Left lobe of liver (tissue), 2 donors: ENCODE measurements at places on chromosomes 5 and 9. TPM values are rescaled to one million over a fixed set of nuclear protein-coding genes. Genes with fewer than 3 reads are reported as not detected.

RABEPK gene
- 22.9 TPM for total RNA-seq

NR2F1-AS1 gene
- 1.8 TPM for total RNA-seq

CCT5 gene
- 47.9 TPM for total RNA-seq

MCIDAS gene
- total RNA-seq = not detected

PCDHB16 gene
- 0.58 TPM for total RNA-seq

MAP1B gene
- total RNA-seq = 3.4 TPM

C9orf50 gene
- not detected for total RNA-seq

PCAT7 gene
- total RNA-seq = 2.2 TPM

IGIP gene
- 7.0 TPM for total RNA-seq

ERCC8 gene
- 3.7 TPM for total RNA-seq

CCDC171 gene
- 0.45 TPM for total RNA-seq

ECSCR gene
- total RNA-seq = 2.0 TPM

GFI1B gene
- total RNA-seq = 0.15 TPM

NR5A1 gene
- 0.40 TPM for total RNA-seq

TCOF1 gene
- total RNA-seq = 9.9 TPM

CCL27 gene
- not detected for total RNA-seq

CDO1 gene
- 130 TPM for total RNA-seq

NDUFAF2 gene
- 11.2 TPM for total RNA-seq

FUBP3 gene
- total RNA-seq = 31.1 TPM

C9orf85 gene
- total RNA-seq = 5.1 TPM

INSL6 gene
- total RNA-seq = not detected

LCN15 gene
- not detected for total RNA-seq

GRIA1 gene
- total RNA-seq = not detected

SPATA9 gene
- total RNA-seq = 0.25 TPM

CDKN2A gene
- 0.55 TPM for total RNA-seq

SERF1B gene
- 6.2 TPM for total RNA-seq
